ENCODE measurements at places on chromosomes 6 and 20.

- DNase-seq, result no peak
These were observed 379.2 kb upstream of the SLC35B3 start for GRCh38 chr6:8814440-8815000.

DNA sequence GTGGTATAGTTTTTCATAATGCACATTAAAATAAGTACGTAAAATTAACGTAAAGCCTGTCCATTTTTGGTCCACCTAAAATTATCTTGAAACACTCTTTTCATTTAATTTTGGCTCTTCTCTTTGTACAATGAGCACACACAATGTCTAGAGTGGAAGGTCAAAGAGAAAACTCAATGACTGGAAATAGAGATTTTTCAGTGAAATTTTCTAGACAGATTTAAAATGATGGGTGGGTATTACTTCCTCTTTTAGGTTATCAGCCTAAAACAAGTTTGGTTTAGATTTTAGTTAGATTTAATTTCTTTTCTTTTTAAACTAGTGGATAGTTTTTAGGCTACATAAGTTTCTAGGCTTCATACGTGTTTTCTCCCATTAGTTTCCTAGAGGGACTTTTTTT, 24.9 kb downstream of the DSE start:
- no peak for DNase-seq

GRCh38 chr6:117601811-117602150, 530 bp downstream of the GOPC start:
- peak; percentile 40 for DNase-seq

GRCh38 chr6:110116258-110116657, 63.2 kb downstream of the WASF1 start:
- DNase-seq, result no peak

- DNase-seq, result no peak
These were observed 39.7 kb downstream of the ANKEF1 start for GRCh38 chr20:10074513-10074912.

DNA sequence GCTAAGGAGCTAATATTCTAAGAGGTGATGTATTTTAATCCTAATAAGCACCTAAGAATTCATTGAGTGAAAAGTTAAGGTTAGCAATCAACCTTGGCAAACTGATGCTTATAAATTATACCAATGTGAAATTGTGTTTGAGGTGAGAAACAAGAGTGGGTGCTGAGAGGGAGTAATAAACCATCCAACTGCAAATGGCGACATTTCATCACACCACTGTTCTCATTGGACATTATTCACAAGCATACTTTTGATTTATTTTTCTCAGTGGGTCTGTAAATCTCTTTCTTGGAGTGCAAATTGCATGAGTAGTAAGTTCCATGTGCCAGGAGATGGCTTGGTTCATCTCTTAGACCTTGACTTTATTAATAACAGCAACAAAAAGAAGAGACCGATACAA, 71.5 kb downstream of the BMP6 start:
- no peak for DNase-seq

- no peak for DNase-seq
These were observed 212.8 kb downstream of the ZMYND8 start for GRCh38 chr20:47143657-47144056.

DNA sequence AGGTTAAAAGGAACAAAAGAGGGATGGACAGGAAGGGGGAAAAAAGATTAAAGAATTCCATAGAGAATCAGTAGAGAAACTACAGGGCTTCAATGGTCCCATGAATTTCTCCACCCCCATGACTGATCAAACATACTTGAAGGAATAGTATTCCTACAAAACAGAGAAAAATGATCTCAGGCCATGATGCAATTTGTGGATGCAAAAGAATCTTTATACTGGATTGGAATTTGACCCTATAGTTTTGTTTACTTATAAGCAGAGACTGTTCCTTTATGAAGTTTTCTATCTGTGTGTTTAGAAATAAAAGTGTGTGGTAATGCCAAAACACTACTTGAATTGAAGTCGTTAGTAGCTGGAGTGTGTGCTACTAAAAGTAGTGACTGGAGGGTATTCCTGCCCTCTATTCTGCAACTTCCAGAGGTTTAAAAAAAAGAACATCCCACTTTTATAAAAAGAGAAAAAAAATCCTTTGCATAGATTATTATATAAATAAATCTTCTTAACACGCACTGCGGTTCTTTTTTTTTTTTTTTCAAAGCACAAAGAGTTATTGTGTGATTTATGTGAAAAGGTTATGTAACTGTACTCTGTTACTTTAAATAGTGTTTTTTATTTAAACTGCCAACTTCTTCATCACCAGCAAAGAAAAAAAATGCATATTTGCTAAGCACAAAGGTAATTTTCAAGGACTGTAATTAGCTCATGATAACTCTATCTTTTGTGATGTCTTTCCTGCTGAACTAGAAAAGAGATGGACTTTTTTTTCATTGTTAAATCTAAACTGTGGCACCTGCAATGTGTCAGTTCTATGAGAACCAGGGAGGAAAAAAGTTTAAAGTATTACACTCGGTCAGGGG, 214.5 kb upstream of the CITED2 start:
- DNase-seq, result no peak

- DNase-seq, result no peak
These were observed 7.5 kb upstream of the HRH3 start for GRCh38 chr20:62227591-62227976.

DNA sequence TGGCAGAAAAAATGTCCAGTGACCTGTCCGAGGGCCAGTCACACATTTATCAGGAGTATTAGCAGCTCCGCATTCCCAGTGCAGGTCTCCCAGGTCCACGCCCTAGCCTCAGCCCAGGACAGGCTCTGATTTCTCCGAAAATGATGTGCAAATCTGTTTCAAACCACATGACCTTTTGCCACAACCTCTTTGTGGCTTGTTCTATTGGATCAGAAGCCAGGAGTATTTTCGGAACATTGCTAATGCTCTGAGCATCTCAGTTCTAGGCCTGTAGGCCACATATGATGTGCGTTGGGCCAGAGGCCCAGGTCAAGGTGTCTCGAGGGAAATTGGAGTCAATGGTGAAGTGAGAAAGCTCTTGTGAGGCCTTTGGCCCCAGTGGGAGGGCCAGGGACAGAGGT, 40.4 kb downstream of the SNX5 start:
- DNase-seq, result no peak

GRCh38 chr6:118606268-118606667, 45.1 kb downstream of the CEP85L start:
- DNase-seq, result no peak

GRCh38 chr6:105757512-105758200, 328.5 kb upstream of the PRDM1 start:
- no peak for DNase-seq

- no peak for DNase-seq
These were observed 118.9 kb upstream of the CEP162 start for GRCh38 chr6:84346372-84346771.

DNA sequence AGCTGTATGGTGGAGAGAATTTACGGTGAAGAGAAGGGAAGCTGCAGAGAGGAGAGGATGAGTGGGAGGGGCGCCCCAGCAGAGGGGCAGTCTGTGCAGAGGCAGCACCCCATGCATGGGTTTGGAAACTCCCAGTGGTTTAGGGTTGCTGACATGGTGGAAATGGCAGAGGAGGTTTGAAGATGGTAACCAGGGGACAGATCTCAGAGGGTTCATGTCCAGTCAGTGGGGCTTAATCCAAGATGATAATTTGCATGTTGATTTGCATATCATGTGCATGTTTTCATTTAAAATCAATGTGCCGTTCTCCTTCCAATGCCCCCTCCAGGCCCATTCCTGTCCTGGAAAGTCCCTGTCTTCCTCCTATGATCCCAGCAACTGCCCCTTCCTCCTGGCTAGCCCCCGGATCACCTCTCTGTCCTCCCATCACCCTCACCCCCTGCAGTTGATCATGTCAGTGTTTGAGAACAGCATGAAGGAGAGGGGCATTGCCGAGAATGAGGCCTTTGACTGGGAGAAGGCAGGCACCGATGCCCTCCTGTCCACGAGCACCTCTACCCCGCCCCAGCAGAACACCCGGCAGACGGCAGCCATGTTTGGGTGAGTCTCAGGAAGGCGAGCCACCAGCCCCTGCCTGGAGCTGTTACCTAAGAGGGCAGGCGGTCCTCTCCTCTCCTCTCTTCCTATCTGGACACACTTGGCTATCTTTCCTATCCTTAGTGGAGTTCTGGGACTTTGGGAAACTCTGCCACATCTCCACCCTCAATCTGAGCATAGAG, 14.3 kb downstream of the TTBK1 start:
- DNase-seq, result no peak

- DNase-seq, result no peak
These were observed 102.1 kb upstream of the STMND1 start for GRCh38 chr6:16999491-17000436.

GRCh38 chr6:79670789-79671188, 39.7 kb downstream of the SH3BGRL2 start:
- DNase-seq, result no peak

DNA sequence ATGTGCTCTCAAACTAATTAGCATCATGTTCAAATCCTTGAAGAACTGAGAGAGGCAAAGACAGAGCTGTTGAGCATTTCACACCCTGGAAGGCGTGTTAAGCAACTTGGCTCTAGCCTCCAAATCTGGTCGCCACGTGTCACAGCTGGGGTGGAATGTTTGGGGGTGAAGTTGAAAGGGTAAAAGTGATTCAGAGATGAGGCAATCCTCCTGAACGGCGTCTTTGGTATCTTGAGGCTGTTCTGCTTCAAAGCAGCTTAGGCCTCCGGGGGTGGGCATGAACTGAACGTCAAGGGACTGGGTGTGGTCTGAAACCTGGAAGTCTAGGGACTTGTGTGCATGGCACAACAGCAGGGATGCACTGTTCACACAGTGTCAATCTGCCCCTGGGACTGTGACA, 62.3 kb downstream of the TRAM2 start:
- DNase-seq, result no peak

- DNase-seq, result no peak
These were observed 3.5 kb downstream of the RNF8 start for GRCh38 chr6:37357288-37357687.

DNA sequence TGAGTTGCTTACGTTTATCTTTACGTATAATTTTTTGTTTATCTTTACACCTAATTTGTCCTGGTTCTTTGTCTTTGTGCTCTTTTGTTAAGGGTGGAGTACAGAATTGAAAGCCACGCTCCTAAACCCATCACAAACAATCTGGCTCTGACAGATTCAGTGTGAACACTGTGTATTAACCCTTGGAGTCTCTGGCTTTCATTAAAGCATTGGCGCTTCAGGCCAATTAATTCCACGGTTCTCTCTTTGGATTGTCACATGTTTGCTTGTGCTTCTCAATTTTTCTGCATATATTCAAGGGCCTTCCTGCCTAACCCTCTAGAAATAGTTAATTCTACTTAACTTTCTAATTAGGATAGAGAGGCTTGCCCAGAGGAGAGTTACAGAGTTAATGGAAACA, 38.6 kb downstream of the NKX2-4 start:
- DNase-seq, result no peak

DNA sequence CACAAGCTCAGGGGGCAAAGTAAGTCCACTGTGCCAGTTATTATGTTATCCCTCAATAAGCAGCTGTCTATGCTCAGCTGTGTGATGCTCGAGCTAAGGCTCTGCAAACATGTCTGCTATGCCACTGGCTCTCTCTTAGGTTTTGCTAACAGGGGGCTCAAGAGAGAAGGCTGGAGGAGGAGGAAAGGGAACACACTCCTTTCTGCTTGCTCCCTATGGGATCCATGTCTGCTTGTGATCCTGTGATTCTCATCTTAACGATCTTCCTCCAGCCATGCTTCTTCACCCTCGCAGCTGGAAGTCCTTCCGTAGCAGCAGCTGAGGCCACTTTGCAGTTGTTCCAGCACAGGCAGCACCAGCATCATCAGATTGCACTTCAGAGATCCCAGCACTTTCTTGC, 37.0 kb upstream of the IGF2R start:
- DNase-seq, result no peak

GRCh38 chr20:7291946-7292345, 524.5 kb downstream of the BMP2 start:
- no peak for DNase-seq

DNA sequence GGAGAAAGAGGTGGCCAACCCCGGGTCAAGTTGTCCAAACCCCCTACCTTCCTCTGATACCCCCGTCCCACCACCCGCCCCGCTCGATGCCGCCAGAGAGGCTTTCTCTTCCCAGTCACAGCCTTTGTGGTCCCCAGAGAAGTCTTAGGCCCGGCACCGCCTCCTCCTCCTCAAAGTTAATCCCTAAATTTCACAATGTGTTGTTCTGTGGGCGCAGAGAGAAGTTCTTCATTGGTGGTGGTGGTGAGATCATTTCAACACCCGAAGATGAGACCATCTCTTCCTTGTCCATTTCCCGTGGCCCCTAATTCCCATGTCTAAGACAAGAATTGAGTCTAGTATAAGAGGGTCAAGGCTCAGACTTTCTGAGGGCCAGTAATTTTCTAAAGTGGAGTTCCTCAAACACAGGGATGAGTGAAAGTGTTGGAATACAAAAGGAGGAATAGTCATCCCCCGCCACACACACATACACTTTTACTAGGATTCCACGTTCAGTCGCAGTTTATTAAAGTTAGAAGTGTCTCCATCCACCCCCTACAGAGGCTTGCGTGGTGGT, 10.4 kb downstream of the TRIM31 start:
- DNase-seq, result peak; percentile 33

- DNase-seq, result no peak
These were observed 120.2 kb upstream of the RAB32 start for GRCh38 chr6:146423452-146423851.

DNA sequence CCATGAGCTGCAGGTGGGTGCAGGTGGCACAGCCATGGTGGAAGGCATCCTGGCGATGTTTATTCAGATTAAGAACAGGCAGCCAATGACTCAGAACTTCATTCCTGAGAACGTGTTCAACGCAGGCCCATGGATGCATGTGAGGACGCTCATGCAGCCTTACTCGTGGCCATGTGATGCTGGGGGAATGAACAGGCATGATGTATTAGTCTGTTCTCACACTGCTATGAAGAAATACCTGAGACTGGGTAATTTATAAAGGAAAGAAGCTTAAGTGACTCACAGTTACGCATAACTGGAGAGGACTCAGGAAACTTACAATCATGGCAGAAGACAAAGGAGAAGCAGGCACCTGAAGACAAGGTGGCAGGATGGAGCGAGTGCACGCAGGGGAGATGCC, 146.6 kb downstream of the RNASET2 start:
- no peak for DNase-seq

- DNase-seq, result no peak
These were observed 4.2 kb upstream of the NTSR1 start for GRCh38 chr20:62704341-62704948.

GRCh38 chr6:106152952-106153351, 66.8 kb downstream of the PRDM1 start:
- no peak for DNase-seq

DNA sequence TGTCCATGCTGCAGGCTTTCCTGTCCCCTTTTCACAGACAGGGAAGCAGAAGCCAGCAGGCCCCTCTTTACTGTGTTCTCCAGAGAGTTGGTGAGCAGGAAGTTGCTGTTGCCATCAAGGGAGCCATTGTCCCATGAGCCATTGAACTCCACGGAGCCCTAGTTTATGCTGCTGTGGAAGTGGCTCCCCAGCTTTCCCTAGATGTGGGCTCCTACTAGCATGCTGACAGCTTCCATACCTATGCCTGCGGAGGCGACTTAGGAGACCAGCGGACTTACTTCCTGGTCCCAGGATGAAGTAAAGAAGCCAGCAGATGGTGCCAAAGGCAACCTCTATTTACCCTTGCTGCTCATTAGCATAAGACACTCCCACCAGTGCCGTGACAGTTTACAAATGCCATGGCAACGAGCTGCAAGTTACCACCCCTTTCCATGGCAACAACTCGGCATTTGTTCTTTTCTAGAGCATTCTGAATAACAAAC, 30.8 kb upstream of the FKBP1A start:
- no peak for DNase-seq

Data from natural killer cell (primary cell).